Astrocyte of the spinal cord (primary cell): ENCODE measurements at places on chromosomes 1 and 21.

DNA sequence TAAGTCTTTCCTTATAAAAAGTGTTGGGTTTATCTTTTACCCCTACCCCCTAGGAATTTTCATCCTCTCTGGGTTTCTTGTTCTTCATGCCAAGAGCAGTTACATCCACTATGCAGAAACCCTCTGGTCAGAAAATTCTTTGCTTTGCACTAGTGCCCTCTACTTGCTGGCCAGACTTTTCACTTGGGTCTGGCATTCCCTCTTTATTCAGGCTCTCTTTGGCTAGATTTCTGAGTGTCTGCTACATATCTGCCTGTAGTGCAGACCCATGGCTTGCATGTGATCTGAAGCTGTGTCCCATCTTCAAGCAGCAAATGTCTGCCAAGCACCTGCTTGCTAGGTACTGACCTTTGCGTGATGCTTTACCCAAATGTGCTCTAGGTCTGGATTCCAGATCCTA, 237.0 kb downstream of the GPATCH2 start:
- no peak for DNase-seq

- no peak for DNase-seq
Observed at GRCh38 chr1:29258189-29258975, 22.1 kb downstream of the PTPRU start.

- no peak for DNase-seq
Observed at GRCh38 chr1:11051781-11052511, 4.9 kb upstream of the MASP2 start.

- DNase-seq = no peak
Observed at GRCh38 chr1:44020464-44020863, 10.8 kb downstream of the SLC6A9 start.
